ENCODE measurements at places on chromosomes 7 and 10.

DNA sequence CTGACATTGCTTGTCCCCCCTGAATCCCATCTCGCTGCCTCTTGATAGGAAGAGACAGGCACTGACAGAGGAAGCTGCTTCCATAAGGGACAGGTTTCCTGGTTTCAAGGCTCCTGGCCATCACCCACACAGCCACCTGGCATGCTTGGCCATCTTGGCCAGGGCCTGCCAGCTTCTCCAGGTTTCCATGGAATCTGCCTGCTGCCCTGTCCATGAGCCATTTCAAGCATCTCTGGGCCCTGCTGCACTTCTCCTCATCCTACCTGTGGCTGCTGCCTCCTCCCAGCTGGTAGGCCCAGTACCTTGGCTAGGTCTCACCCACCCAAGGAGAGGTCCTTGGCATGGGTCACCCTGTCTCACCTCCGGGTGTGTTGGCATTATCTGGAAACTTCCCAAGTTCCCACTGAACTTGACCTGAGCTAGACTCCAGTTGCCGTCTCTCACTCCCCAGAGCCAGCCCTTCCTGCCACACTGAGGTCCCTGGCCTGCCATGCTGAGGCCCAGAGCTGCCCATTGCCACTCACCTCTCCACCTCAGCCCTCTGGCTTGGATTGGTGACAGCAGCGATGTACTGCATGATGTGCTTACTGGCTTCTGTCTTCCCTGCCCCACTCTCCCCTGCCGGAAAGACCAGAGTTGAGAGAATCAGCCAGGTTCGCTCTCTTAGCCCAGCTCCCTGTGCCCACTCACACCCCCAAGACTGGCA is 2.6 kb downstream of the MYO1G start:
- no peak for DNase-seq

GRCh38 chr10:14648005-14648765 is 126.5 kb downstream of the FAM107B start:
- no peak for DNase-seq

DNA sequence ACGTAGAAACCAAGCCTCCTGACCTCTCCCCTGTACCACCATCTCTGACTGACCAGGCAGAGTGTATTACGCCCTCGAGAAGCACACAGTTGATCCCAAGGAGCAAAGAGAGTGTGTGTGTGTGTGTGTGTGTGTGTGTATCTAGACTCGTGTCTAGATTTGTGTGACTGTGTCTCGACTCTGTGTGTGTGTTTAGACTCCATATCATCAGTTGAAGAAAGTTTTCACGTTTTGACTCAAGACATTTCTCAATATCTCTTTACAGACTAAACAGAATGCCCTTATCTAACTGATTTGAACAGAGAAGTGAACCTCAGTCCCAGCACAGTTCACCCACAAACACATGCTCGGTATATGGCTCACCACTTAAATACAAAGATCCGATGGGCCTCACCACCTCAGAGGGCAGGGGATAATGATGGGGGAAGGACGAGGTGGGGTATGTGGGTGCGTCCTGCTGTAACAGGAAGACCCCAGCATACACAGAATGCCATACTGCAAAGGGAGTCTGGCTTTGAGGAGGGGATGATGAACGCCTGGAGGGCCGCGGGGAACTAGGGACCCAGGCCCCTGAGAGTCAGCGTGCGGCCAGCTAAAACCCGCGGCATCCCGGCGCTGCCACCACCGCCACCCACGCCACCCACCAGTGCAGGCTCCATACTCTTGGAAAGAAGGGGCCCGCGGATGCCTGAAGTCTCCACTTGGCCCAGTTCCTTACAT is 780 bp downstream of the ALDH18A1 start:
- no peak for DNase-seq

- no peak for DNase-seq
These were observed 19.4 kb upstream of the AHR start for GRCh38 chr7:17279061-17279460.

DNA sequence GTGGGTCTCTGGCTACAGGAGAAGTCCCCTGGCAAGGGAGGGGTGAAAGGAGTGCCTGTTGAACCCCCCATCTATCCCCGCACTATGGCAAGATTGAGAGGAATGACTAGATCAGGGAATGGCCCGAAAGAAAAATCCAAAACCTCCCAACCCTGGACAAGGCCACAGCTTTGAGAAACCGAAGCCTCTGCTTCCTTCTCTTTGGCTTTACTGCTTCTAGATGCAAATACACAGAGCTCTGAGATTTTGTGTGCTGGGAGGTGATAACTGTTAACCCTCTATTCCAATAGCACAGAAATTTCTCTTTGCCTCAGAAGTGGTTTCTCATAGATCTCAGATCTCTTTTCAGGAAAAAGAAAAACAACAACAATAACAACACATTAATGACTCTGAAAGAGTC is 15.0 kb downstream of the CAV1 start:
- no peak for DNase-seq

GRCh38 chr10:114855776-114856543 is 34.4 kb downstream of the FHIP2A start:
- DNase-seq = no peak

GRCh38 chr10:123069246-123069986 is 60.6 kb downstream of the ACADSB start:
- no peak for DNase-seq
